NCI-H1417 (cell line): ENCODE measurements at places on chromosomes 3 and 15.

DNA sequence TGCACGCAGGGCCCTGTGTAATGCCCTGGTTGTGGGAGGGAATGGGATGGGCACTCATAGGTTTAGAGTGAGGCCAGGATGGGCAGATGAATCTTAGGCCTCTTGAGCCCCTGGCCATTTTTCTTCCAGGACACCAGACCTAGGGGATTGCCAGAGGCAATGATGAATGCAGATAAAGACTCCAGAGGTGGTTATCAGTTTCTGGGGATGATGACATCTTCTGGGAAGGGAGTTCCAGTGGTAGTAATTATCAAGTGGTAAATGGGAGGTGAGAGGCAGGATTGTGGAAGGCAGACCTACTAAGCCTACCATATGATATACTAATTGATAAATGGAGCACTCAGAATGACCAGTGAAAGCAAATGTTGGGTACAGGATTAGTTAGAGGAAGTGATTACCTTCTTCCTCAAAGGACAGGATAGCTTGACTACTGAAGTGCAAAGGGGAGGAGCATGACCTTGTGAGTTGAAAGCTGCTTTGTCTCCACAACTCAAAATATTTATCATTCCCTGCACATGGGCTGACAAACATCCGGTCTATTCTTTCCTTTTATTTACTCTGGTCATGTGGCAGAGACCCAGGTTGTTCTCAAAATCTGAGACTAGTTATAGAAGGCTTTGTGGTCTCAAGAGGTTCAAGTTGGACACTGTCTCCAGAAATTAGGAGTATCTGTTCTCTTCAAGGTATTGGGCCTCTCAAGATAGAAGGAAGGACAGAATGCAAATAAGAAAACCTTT, 10.2 kb upstream of the MAPK6 start:
- DNase-seq = peak; percentile 57

- DNase-seq = no peak
These were observed 132.2 kb downstream of the MBNL1 start for GRCh38 chr3:152400887-152401286.

GRCh38 chr3:89584398-89584797, 477.0 kb downstream of the EPHA3 start:
- no peak for DNase-seq

GRCh38 chr3:175526609-175527280, 667.6 kb downstream of the NAALADL2 start:
- no peak for DNase-seq

DNA sequence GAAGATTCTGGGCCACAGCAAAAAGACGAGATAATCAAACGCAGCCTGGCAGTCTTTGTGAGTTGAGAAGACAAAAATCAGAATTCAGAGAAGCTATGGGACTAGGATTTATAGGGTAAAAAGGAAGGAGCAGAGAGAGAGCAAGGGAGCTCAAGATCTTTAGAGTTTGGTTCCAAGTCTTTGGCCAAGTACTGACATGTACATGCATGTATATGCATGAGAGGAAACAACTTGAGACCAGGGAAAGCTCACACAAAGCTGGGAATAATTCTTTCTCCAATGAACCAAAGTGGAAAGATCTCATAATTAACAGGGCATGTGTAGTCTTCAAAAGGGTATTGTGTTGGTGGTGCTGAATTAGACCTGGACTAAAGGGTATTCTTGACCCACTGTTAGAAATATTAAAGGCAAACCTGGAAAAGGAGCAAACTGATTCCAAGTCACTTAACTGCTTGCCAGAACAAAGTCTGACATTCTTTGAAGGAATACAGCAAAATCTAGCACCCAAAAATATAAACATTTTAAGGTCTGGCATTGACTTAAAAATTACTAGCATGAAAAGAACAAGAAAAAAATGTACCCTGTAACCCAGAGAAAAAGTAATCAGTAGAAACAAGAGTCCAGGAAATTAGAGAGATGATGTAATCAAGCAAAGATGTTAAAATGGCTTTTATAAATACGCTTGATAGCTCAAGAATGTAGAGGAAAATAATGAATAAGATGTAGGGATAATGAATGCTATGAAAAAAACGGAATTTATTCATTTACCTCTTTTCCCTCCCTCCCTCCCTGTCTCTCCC, 226.0 kb upstream of the CGNL1 start:
- DNase-seq = no peak

GRCh38 chr3:189907803-189908202, 212.9 kb downstream of the P3H2 start:
- no peak for DNase-seq

DNA sequence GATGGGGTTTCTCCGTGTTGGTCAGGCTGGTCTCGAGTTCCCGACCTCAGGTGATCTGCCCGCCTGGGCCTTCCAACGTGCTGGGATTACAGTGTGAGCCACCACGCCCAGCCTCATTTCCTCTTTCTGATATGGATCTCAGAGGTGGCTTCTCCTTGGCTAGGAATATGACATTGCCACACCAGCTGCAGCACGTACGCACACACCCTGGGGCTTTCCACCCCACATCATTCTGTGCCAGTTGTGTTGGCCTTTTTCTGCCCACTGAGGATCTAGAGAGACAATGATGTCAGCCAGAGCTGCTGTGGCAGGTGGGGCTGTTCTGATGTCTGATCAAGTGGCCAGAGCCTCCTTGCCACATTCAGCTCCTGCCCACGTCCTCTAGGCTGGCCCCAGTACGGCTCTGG, 29.0 kb downstream of the TMEM45A start:
- DNase-seq = no peak

GRCh38 chr15:35751413-35752133, 205.6 kb upstream of the DPH6 start:
- DNase-seq = peak; percentile 68

DNA sequence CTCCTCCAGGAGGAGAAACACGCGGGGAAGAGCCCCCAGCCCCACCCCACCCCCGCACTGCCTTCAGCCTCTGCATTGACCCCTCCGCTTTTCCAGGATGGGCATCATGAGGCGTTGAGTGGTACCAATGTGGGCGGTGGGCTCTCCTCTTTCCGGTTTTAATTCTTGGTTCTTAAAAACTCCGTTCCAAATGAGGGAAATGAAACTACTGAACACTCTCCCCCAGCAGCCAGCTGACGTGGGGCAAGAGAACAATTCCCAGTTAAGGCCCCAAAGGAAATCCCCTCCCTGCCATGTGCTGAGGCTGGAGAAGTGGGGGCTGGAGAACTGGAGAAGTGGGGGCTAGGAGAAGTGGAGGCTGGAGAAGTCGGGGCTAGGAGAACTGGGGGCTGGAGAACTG, 5.3 kb upstream of the NRROS start:
- no peak for DNase-seq

DNA sequence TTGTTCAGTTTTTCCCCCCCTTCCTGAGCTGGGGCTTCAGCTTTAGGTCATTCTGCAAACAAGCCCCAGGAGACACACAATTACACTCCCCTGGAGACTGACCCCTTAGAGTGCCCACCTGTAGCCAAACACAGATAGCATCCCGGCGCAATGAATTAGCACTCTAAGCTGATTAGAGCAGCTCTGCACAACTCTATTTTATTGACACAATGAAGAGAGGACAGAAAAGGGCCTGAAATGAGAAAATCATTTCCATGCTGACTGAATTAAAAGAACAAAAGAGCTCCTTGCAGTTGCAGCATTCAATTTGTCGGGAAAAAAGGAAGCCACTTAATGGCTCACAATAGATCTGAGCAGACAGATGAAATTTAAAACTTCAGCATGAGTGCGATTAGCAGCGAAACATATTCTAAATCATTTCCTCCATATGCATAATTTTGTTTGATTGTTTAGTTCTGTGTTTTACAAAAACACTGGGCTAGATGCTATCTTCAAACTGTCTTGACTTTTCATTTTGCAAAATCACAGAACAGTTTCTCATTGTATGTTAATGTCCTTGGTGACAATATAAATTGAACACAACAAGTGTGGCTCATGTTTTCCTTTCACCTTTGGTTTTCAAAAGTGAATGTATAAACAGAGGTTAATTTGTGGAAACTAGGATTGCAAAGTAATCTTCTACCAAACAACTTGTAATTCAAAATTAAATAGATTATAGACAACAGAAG, 308.6 kb downstream of the MECOM start:
- DNase-seq = peak; percentile 83

- no peak for DNase-seq
These were observed 42.2 kb downstream of the ILDR1 start for GRCh38 chr3:121979734-121980449.

DNA sequence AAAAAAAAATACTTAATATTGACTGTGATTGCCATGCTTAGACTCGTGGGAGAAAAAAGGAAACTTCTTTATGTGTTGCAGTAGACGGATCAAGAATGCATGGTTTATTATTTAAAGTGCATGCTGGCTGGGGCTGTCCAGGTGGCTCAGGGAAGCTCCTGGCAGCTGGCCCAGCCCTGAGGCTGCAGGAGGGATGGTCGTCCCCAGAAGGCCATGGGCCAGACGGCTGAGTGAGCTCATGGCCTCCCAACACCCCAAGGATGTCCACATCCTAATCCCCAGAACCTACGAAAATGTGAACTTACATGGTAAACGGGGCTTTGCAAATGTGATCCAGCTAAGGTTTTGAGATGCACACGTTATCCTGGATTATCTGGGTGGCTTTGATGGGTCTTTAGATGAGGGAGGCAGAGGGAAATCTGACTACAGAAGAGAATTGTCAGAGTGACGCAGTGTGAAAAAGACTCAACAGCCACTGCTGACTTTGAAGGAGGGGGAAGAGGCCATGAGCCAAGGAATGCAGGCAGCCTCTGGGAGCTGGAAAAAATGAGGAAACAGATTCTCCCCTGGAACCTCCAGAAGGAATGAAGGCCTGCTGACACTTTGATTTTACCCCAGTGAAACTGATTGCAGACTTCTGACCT, 29.8 kb downstream of the ADAMTS17 start:
- DNase-seq = peak; percentile 12

GRCh38 chr3:103349760-103350159, 914.9 kb downstream of the ZPLD1 start:
- DNase-seq = no peak
